NCI-H510A (cell line): ENCODE measurements at places on chromosomes 5 and 9.
A peak's percentile ranks its signal among the peaks of the same experiment; 100 is the strongest.

- DNase-seq = no peak
These were observed 9.7 kb downstream of the RGS14 start for GRCh38 chr5:177367323-177367848.

- no peak for DNase-seq
These were observed 293.8 kb downstream of the CWC27 start for GRCh38 chr5:65062469-65063083.

DNA sequence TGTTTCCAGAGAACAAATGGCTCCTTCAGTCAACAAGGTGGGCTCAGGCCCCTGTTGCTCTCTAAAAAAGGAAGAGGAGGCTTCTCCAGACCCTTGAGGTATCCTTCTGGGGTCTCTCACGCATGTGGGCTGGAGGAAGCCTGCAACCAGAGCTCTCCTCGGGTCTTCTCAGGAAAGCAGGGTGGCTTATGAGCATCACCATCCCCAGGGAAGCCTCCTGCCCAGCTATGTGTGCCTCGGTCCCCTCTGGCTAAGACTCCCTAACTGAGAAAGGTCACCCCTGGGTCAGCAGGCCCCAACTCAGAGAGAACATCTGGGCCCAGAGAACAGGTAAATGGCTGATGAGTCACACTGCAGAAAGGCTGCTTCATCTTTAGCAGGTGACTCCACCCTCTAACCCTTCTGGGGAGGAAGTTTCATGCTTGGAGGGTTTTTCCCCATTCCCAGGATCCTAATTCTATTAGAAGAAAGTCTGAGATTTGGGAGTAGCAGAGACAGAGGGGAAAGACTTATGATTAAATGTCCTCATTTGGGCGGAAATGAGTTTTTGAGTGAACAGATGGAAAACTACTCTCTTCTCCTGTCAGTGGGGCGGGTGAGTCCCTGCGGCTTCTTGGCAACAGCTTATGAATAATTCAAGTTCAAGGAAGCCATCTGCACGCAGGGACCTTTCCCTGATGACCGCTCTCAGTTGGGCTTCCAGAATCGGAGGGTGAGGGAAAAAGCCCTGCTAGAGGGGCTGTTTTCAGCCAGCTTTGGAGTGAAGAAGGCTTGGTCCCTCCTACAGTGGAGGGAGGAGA, 41.9 kb downstream of the TGFBI start:
- DNase-seq = no peak

GRCh38 chr5:29697278-29697677, 1496.2 kb upstream of the CDH6 start:
- DNase-seq = no peak

- DNase-seq = peak; percentile 71
These were observed 43.1 kb downstream of the TRIO start for GRCh38 chr5:14186059-14186830.

DNA sequence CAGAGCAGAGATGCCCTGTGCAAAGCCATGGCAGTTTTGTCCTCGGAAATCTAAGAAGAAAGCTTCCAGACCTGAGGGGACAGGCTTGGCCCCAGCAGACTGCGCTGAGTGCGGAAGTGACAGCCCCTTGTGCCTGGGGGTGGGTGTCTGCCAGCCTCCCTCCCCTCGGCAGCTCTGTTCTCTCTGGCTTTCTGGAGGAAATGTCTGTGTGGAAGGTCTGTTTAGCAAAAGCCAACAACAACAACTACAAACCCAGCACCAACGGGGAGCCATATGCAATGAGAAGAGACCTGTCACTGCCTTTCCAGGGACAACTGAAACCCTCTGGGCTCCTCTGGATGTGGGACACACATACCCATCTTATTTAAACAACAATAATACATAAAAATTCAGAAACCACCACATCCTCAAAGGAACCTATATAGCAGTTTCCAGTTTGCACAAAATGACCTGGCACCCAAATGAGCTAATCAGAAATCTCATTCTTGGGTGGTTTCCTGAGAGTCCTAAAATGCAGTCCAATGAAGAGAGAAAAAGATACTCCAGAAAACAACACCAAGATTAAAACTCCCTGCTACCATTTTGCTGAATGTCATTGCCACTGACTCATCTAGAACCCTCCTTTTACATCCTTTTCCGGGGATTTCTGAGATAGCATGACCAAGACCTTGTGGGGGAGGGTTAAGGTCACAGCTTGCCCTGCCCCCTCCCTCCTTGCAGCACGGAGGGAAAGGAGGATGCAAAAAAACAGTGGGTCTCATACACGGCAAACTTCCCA, 97.7 kb downstream of the AK8 start:
- no peak for DNase-seq

DNA sequence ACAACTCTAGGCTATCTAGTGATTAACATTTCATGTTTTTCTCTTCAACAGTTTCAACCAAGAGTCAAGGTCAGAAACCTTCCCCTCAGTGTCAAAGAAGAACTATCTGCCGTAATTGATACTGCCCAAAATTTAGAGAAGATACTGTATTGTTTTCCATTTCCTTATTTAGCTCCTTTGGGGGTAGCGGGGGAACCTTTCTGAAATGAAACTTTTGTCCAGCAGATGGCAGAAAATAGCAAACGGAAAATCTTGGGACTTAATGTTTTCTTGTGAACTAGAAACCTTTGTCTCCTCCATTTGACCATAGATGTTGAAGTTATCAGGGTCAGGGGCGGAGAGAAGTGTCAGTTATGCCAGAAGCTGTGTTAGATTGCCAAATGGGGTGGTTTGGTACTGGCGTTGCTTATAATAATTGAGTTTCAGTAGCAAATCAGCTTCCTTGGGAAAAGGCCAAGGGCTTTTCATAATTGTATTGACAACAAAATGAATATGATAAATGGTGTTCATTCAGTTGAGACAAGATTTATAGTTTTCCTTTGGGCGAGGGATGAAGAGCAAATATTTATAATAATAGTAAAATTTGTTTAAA, 101.7 kb upstream of the TLX3 start:
- no peak for DNase-seq

DNA sequence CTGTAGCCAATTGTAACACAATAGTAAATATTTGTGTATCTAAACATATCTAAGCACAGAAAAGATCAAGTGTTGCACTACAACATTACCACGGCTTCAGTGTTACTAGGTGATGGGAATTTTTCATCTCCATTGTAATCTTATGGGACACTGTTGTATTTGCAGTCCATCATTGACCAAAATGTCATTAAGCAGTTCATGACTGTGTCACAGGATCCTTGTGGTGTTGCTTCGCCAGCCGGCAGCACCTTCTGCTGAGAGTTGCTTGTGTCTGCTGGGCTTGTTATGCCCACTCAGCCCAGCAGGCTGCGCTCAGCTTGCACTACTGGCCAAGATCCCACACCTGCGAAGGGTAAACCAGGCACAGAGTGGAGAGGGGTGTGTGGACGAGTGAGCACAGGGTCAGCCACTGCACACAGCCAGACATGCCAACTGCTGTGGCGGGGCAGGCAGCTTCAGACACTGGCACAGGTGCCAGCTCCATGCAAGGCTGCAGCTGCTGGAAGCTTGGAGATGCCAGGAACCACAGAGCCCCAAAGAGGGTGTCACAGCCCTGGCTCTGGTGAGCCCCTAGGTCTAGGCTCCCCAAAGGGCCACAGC, 273.7 kb downstream of the CETN3 start:
- DNase-seq = no peak

DNA sequence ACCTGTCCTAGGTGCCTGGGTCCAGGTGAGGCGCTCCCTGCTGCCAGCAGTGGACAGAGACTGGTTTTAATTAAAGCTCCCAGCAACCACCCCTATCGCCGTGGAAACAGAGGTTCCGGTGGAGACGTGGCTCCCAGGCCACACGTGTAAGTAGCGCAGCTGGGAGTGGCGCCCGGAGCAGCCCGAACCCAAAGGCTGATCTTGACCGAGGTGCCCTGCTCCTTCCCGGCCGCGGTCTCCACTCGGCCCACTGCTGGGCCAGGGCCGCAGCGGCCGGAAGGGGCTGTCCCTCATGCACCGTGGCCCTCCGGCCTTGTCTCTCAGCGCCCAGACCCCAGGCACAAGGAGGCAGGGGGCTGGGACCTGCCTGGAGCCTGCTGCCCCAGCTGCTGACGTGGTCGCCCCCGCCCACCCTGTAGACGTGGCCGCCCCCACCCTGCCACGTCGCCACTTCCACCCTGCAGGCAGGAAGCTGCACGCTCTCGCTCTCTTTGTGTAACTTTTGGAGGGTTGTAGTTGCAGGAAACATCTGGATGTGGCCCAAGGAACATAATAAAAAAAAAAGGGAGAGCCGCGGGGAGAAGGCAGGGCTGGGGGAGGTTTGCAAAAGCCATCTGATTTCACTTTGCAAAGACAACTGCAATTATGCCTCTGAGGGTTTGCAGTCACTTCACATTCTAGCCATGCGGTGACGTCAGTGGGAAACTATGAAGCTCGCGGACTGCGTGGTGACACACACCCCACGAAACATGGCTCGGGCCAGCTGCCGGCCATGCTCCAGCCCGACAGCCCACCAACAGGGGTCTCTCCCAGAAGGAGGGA, 129.9 kb downstream of the RXRA start:
- no peak for DNase-seq

GRCh38 chr9:3028535-3028934, 184.6 kb upstream of the PUM3 start:
- no peak for DNase-seq

- no peak for DNase-seq
These were observed 53.0 kb upstream of the GRAMD2B start for GRCh38 chr5:126369995-126370731.

GRCh38 chr9:89756891-89757537, 152.2 kb downstream of the GADD45G start:
- no peak for DNase-seq

DNA sequence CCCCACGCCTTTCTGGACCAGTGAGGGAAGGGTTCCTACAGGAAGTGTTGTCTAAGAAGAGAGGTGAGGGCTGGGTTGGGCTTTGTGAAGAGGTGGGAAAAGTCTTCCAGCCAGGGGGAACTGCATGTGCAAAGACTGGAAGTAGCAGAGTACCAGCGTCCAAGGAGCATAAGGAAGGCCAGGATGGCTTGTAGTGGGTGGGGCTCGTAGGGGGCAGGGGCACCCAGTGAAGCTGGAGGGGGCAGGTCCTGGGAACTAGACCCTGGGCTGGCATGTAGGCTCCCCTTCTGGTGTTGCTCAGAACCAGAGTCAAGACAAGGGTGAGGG, 20.4 kb downstream of the PRRX2 start:
- no peak for DNase-seq

DNA sequence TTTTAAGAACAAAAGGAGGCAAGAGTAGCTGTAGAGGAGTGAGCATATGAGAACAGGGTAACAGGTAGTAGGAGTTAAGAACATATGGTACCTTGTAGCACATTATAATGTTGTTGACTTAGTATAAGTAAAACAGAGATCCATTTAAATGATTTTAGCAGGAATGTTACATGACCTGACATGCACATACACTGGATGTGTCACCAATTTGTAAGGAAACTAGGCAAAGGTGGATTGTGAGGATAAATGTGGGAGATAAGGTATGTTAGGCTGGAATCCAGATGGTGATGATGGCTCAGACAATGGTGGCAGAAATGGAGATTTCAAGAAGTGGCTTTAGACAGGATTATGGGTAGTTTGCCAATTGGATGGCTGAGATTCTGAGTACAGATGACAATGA, 443.1 kb upstream of the DAB2 start:
- DNase-seq = no peak

GRCh38 chr5:143679777-143680176, 132.2 kb upstream of the HMHB1 start:
- DNase-seq = no peak

- no peak for DNase-seq
These were observed 43.5 kb downstream of the PKD2L2 start for GRCh38 chr5:137932800-137933199.

DNA sequence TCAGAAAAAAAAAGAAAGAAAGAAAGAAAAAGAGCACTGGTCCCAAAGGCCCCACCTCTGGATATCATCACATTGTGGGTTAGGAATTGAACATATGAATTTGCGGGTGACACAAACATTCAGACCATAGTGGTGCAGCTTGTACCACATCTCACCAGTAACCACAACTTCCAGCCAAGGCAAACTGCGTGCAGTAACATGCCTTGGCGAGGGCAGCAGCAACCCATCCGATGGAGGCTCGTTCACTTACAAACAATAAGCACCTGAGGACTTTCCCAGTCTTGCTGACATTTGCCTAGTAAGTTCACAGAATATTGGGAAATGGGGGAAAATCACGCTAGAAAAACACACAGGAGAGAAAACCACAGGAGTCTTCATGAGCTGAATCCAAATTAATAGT, 508.1 kb downstream of the ZNF608 start:
- DNase-seq = no peak

DNA sequence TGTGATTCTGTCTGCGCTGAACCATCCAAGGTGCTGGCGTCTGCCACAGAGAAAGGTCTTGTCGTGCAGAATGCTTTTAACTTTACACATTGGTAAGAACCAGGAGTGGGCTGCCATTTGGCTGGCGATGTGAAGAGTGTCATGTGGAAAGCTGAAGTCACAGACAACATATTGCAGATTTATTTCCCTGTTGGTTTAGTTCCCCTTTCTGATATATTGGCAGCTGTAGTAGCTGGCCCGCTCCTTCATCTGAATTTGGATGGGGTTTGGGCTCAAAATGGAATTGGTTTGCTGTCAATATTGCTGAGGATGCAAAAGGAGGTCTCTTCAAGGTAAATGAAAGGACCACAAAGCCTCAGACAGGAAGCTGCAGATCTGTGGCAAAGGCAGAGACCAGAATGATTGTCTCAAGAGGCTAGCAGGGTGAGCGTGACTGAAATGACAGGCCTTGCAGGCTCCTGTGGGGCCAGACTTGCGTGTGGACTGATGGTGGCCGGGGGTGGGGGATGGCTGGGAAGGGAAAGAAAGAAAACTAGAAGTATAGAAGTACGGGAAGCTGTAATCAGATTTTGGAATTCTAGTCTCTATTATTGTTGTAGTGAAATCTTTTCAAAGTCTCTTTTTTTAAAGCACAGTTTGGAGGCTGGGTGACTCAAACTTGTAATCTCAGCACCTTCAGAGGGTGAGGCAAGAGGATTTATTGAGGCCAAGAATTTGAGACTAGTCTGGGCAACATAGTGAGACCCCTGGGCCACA, 25.1 kb upstream of the CD180 start:
- DNase-seq = no peak

DNA sequence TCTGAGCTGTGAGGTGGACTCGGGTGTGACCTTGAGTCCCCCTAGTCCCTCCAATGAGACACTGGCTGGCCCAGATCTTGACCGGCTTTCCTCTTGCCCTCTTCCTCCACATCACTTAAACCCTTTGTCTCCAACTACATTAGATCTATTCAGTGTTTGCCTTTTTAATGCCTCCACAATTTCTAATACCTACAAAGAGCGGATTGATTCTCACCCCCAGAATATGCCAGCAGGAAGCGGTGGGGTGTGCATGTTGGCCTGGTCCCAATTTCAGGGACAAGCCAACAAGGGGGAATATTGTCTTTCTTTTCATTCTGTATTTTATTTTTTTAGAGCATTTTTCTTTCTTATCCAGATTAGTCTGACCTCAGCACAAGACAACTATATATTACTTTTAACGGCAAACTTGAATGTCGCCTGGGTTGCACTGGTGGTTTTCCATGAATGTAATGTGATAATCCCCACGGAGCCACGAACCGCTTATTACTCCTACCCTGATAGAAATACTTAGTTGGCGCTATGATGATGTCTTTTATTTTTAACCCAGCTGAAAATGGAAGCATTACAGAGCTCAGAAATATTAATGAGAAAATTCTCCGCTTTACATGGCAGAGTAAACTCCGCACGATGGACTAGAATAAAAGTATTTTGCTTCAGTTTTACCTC, 68.5 kb upstream of the MYO10 start:
- DNase-seq = no peak

GRCh38 chr9:113564498-113565237, 101.1 kb downstream of the RGS3 start:
- DNase-seq = peak; percentile 37

GRCh38 chr5:75049456-75050351, 2.7 kb downstream of the GCNT4 start:
- no peak for DNase-seq
